GF-D8 (cell line): ENCODE measurements at places on chromosomes 7 and 10.

- no peak for DNase-seq
These were observed 47.7 kb downstream of the NPVF start for GRCh38 chr7:25180592-25180923.

GRCh38 chr10:97456034-97456685, 10.2 kb downstream of the ZDHHC16 start:
- no peak for DNase-seq

- no peak for DNase-seq
These were observed 37.0 kb downstream of the FAM20C start for GRCh38 chr7:229184-229964.

GRCh38 chr7:30304177-30304884, 19.9 kb downstream of the ZNRF2 start:
- DNase-seq, result no peak

DNA sequence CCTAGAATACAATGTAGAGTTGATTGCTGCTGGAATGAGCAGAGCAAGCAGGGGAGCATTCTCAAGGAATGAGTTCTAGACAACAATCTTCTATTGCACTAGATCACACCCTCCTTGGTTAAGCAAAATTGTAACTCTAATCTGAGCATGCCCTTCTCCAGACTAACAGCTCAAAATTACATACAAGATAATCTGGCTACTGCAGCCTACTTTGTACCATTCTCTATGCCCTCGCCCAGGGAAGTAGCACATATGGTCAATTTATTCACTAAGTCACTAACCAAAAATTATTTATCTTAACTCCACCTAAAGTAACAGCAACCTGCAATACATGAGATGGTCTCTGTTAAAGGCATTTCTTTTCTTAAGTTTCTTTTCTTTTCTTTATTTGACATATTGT, 42.5 kb upstream of the KCTD7 start:
- DNase-seq, result no peak

- DNase-seq, result no peak
These were observed 160.9 kb downstream of the PARD3 start for GRCh38 chr10:34654211-34654610.

- DNase-seq, result no peak
These were observed 7.5 kb downstream of the MRPL43 start for GRCh38 chr10:100979791-100980272.

GRCh38 chr7:134788191-134788590, 8.8 kb downstream of the CALD1 start:
- no peak for DNase-seq

- DNase-seq, result no peak
These were observed 20.5 kb upstream of the AOC1 start for GRCh38 chr7:150831851-150832250.

DNA sequence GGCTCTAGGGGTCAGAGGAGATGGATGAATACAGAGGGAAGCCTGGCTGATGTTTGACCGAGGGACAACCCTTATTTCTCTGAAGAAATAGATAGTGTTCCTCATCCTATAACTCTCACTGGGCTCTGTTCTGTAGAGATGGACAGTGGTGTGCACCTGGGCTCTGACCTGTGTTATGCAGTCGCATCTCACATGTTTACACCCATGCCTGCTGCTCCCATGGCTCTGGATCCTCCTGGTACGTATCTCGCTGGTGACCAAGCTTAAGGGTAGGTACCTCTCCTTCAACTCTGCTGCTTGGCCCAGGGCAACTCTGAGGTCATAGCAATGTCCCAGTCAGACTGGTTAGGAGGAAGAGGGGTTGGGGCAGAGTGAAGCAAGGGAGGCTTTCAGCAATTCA, 42.8 kb downstream of the ADRA2A start:
- DNase-seq, result no peak

DNA sequence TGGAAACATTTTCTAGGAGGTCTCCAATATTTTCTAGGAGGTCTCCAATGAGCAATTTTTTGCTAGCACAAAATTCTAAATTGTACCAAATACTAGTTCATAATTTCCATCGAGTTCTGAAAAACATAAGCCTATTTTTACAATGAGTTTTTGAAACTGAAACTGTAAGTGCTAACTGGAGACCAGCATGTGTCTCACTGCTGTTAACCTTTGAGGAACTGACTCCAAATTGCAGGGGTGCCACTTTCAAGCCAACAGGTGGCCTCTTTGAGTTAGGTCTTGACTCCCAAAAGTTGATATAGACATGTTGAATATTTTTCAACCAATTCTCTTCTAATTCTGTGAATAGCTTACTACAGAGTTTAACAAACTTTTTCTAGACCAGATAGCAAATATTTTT, 58.8 kb downstream of the CAV1 start:
- no peak for DNase-seq

GRCh38 chr10:58662314-58662713, 149.6 kb downstream of the BICC1 start:
- DNase-seq, result no peak
